Stimulated activated CD4-positive, alpha-beta T cell treated with anti-CD3 and anti-CD28 coated beads, Interleukin-4, amount 100 ng/mL, for 24 hours (primary cell): ENCODE measurements at places on chromosomes 2 and 18.
A peak's percentile ranks its signal among the peaks of the same experiment; 100 is the strongest.

- no peak for DNase-seq
These were observed 535.6 kb upstream of the FSIP2 start for GRCh38 chr2:185202945-185203528.

DNA sequence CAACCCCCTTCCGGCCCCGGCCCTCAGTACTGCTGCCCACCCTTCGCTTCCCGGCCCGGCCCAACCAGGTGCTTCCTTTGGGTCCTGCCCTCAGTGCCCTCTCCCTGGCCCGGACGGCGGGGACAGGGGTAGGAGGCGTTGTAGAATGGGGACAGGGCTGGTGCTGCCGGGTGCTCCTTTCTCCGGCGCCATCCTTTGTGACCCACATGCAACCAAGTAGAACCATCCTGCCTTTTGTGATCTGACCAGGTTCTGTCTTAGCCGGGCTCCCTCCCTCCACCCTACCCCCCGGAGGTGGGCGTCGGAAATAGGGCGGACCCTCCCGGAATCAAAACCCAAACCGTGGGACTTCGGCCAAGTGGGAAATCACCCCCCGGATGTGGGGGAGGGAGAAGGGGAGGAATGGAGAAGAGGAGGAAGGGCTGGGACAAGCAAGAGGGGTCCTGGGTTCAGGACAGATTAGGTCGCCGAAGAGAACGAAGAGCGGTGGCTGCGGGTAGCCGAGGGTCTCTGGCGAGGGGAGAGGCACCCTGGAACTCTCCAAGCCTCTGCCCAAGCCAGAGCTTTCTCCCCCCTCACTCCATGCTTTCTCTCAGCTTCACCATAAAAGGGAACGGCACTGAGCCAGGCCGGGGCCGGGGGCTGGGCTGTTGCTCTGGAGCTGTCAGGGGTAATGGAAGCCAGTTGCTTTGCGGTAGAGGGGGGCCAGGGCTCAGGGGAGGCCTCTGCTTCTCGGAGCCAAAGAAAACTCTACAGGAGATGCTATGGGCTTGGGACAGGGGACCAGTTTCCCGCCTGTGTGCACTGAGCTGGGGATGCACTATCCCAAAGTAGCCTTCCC, 756 bp upstream of the OST4 start:
- DNase-seq = peak; percentile 36

GRCh38 chr2:237085248-237086221, at the start of gene COPS8:
TSS of gene COPS8 (plus strand) at chr2:237085889. CDS start at chr2:237085965, 76 bp downstream.
- DNase-seq = peak; percentile 90

DNA sequence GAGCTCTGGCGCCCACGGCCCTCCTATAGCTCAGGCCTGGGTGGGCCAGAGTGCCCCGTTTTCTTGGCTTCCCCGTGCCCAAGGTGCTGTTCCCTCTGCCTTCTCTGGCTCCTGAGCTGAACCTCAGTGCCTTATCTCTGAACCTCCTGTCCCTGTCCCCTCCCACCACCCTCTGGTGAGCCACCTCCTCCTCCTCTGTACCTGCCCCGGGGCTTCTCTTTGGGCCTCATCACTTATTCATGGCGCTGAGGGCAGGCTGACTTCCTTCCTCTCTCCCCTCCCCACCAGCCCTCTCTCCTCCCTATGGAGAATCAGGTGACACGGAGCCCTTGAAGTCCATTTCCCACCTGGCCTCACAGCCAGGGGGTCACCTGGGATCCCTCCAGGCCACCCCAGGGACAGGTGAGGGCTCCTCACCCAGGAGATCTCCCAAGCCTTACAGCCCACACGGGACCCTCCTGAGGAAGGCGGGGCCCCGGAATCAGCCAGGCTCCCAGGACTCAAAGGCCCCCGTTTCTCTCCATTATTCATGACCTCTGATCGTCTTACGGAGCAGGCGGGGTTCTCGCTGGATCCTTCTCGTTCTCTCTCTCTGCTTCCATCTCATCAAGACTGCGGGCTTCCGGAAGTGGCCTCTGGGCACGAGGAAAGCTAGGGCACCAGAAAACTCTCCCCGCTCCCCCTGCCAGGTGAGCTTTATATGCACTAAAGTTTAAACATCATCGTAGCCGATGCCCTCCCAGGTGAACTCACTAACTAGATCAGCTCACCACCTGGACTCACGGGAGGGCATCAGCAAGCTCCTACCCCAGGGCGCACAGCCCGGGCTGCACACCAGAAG, at the start of gene LOXHD1:
Gene LOXHD1, minus strand, starts transcription at position 106 of the 841 bp plus-strand sequence. CDS start 187 bp downstream, outside the sequence.
- no peak for DNase-seq

- no peak for DNase-seq
These were observed 812.5 kb downstream of the DCC start for GRCh38 chr18:53152476-53152875.

DNA sequence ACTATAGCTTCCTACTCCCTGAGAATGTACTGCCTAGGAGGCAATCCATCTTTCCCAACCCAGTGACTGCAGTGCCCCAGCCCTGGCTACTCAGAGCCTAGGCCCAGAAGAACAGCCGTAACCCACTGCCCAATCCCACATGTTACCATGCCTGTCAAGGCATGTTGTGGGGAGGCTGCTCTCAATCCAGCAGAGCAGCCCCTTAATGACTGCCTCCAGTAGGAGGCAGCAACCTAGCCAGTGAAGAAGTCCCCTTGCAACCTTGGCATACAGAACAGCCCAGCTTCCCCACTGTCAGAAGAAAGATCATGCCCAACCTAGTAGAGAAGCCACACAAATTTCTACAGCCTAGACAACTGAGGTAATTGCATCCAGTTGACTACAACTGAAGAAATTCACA, 44.2 kb upstream of the CDH7 start:
- no peak for DNase-seq

GRCh38 chr18:78792094-78792493, 187.5 kb upstream of the SALL3 start:
- DNase-seq = no peak
